ENCODE measurements at places on chromosomes 3 and 15. TPM values are rescaled to one million over a fixed set of nuclear protein-coding genes. Genes with fewer than 3 reads are reported as not detected.
A peak's percentile ranks its signal among the peaks of the same experiment; 100 is the strongest.

DNA sequence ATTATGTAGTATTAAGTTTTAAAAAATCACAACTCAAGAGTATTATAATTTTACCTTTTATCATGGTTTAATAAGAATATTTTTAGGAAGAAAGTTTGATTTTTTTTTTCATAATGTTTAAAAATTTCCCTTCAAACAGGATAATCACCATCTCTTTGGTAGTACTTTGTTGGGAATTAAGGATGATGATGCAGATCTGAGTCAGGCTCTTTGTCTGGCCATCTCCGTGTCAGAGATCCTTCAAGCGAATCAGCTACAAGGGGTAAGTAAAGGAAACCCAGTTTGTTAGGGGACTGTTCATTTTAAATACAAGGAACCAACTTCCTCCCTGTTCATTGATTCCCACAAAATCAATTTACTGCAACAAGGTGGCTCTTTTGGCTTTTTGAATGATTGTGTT is 36.8 kb upstream of the NIT2 start:
- no peaks in the 10 kb centered on the region for H3K4me1 ChIP-seq
- H3K27ac ChIP-seq, result no peak overlapping the region
- H3K4me3 ChIP-seq, result no peak overlapping the region
- H3K27me3 ChIP-seq, result no peaks in the 10 kb centered on the region

GRCh38 chr15:45906230-45906629 is 271.4 kb downstream of the SQOR start:
- H3K27ac ChIP-seq, result no peak overlapping the region
- no peak for DNase-seq
- no peak overlapping the region for H3K4me3 ChIP-seq
- no peaks in the 10 kb centered on the region for H3K27me3 ChIP-seq
- H3K36me3 ChIP-seq, result no peaks in the 10 kb centered on the region

GRCh38 chr3:95464346-95464745 is 1350.0 kb upstream of the EPHA6 start:
- H3K36me3 ChIP-seq, result no peaks in the 10 kb centered on the region
- H3K27me3 ChIP-seq, result no peaks in the 10 kb centered on the region
- no peak for DNase-seq

DNA sequence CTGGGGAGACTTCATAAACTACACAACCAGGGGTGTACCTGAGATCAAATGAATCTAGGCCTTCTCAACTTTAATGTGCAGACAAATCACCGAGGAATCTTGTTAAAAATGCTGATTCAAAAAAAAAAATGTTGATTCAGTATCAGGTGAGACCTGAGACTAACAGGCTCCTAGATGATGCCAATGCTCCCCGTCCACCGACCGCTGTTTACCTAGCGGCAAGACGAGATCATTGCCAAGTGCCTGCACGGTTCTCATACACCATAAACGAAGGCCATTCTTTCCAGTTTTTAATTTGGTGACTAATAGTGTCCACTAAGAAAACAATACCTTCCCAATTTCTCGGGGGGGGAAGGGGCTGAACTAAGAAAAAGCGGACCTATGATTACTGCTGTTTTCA is 2.5 kb upstream of the FSIP1 start:
- H3K4me3 ChIP-seq, result no peak overlapping the region
- H3K36me3 ChIP-seq, result no peaks in the 10 kb centered on the region
- peaks cover 15% of the 10 kb centered on the region for H3K4me1 ChIP-seq
- DNase-seq, result no peak
- H3K27me3 ChIP-seq, result no peaks in the 10 kb centered on the region
- H3K27ac ChIP-seq, result no peak overlapping the region

- peaks cover 14% of the 10 kb centered on the region for H3K27me3 ChIP-seq
- no peaks in the 10 kb centered on the region for H3K4me1 ChIP-seq
- H3K4me3 ChIP-seq, result no peak overlapping the region
- no peaks in the 10 kb centered on the region for H3K36me3 ChIP-seq
- no peak overlapping the region for H3K27ac ChIP-seq
These were observed 21.3 kb upstream of the CAV3 start for GRCh38 chr3:8712045-8712907.

DNA sequence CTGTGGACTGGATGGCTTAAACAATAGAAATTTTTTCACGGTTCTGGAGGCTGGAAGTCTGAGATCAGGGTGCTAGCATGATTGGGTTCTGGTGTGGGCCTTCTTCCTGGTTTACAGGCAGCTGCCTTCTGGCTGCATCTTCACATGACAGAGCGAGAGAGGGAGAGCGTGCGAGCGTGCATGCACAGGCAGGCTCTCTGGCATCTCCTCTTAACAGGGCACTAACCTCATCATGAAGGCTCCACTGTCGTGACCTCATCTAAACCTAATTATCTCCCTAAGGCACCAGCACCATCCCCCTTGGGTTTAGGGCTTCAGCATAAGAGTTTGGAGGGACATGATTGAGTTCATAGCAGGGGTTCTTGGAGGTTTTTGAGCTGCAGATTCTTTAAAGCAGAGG is 292.0 kb upstream of the C2CD4B start:
- H3K4me3 ChIP-seq, result no peak overlapping the region
- no peaks in the 10 kb centered on the region for H3K27me3 ChIP-seq
- no peak for DNase-seq
- no peak overlapping the region for H3K27ac ChIP-seq
- H3K36me3 ChIP-seq, result no peaks in the 10 kb centered on the region
- no peaks in the 10 kb centered on the region for H3K4me1 ChIP-seq

GRCh38 chr3:45057557-45057956 is 31.5 kb downstream of the CLEC3B start:
- H3K27me3 ChIP-seq, result peaks cover 2% of the 10 kb centered on the region
- no peak overlapping the region for H3K4me3 ChIP-seq
- no peaks in the 10 kb centered on the region for H3K4me1 ChIP-seq

GRCh38 chr15:40844696-40845030 is 815 bp downstream of the SPINT1 start:
- no peaks in the 10 kb centered on the region for H3K27me3 ChIP-seq
- peak overlapping the region; percentile 64 for H3K4me3 ChIP-seq
- no peak overlapping the region for H3K27ac ChIP-seq
- H3K4me1 ChIP-seq, result no peaks in the 10 kb centered on the region

DNA sequence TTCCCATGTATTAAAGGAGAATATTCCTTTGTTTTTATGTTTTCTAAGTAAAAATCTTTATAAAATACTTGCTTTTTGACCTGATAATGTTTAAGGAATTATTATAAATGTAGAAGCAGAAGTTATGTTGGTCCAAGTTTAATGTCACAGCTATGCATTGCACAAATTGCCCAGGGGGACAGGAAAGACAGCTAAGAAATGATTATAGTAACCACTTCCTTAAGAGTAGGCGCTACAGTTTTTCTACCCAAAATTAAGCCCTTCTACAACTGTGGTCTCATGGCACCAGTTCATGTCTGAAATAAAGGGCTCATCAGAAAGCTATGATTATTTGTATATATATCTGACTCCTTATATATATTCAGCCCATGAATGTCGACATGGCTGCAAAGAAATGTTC is 176.4 kb downstream of the GBE1 start:
- DNase-seq, result no peak
- peaks cover 2% of the 10 kb centered on the region for H3K4me1 ChIP-seq

- peaks cover 6% of the 10 kb centered on the region for H3K36me3 ChIP-seq
- H3K4me1 ChIP-seq, result no peaks in the 10 kb centered on the region
- no peak overlapping the region for H3K4me3 ChIP-seq
- H3K27me3 ChIP-seq, result no peaks in the 10 kb centered on the region
- no peak for DNase-seq
These were observed 127.8 kb upstream of the LRRFIP2 start for GRCh38 chr3:37301980-37302708.

GUCA1C gene
- total RNA-seq, result not detected

TM2D3 gene
- 96.9 TPM for total RNA-seq

PRRT3 gene
- total RNA-seq, result 10.2 TPM

SLC24A5 gene
- not detected for total RNA-seq

BCL6 gene
- 27.7 TPM for total RNA-seq

Measured in T-cell (primary cell).